T-helper 2 cell treated with Interferon-gamma antibody and Interleukin-4, amounts not matched to agents 5 μg/mL and 100 μg/mL, for 36 hours (primary cell): ENCODE measurements at places on chromosomes 6 and 20.
A peak's percentile ranks its signal among the peaks of the same experiment; 100 is the strongest.

GRCh38 chr6:139133262-139134063 is 1.4 kb upstream of the HECA start:
- no peak for DNase-seq

DNA sequence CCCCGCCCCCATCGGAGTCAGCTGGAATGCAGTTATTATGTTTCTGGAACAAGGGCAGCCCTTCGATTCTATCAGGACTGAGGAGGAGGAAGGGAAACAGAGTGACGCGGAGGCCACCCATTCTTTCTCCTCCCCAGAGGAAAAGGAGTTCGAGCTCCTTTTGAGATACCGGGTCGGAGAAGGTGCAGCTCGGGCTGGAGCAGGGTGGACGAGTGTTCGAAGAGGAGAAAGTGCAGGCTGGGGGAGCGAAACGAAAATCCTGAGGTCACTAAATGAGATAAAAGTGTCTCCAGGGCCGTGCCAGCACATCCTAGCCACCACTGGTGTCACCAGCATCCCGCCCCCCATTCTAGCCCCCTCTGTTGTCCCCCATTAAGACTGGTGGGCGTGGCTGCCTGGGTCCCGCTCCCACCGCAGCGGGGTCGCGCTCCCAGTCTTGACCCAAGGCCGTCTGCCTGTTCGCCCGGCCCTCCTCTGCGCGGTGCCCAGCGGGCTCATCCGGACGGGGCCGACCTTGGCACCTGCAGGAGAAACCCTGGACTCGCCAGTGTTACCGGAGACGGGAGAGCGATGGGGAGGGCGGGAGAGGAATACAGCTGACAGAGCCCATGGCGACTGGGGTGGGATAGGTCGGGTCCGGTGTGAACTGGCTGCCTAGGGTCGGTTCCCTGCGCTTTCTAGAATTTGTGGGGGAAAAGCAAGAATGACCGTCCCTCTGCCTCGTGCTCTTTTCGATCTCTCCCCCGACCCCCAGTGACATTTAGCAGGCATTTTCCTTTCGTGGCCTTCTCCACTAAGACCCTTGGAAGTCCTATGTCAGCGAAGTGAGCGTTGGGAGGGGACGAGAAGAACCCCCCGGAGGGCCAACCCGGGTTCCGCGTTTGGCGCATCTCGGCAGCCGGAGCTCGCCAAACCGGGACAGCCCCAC is 16.2 kb downstream of the FOXA2 start:
- DNase-seq, result no peak

GRCh38 chr6:4647414-4648365 is 128.5 kb upstream of the CDYL start:
- peak; percentile 19 for DNase-seq

DNA sequence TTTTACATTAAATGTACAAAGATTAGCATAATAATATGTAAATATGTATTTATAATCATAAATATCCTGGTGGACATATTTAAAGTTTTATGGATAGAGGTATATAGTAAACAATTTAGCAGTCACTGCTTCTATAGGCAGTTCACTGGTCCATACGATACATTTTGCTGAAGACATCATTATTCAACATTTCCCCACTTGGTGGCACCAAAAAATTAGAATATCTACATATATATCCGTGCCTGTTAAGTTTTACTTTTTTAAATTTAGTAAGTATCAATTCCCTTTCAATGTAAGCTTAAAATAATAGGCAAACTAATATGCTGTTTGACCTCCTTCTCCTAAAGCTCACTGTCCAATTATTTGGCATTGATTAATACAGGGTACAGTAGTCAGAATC is 64.2 kb downstream of the LMBRD1 start:
- DNase-seq, result no peak

GRCh38 chr6:166987930-166988329 is 11.3 kb upstream of the CEP43 start:
- DNase-seq, result no peak

GRCh38 chr20:35088231-35089145 is 4.1 kb downstream of the TRPC4AP start:
- no peak for DNase-seq

DNA sequence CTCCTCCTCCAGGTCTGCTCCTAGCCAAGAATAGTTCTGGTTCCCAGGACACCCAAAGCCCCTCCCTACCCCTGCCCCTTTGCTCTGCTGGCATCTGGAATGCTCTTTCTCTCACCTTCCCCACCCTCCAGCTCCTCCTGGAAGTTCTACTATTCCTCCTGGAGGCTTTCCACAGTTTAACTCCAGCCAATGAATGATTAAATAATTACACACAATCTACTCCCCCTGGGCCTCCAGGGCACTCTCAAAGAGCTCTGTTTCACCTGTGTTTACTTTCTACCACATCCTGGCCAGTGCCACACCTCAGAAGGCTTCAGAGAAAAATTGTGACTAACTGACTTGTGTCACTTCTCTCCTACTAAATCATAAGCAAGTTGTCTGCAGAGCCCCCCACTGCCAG is 36.2 kb downstream of the GCM1 start:
- no peak for DNase-seq

DNA sequence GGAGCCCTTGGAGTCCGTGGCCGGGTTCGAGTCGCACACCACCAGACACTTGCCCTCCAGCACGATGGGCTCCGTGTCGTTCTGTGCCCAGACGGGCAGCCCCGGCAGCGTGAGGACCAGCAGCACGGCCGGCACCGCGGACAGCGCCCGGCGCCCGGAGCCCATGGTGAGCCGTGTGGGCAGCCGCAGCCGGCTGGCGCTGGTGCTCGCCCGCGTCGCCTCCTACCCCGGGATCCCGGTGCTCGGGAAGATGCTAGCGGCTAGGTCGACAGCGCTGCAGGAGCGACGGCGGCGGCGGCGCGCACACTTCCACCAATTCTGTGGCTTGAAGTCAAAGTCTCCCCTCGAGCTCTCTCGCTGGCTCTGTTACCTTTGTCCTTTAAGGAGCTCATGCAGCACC is 1.3 kb downstream of the CBLN4 start:
- DNase-seq, result no peak

DNA sequence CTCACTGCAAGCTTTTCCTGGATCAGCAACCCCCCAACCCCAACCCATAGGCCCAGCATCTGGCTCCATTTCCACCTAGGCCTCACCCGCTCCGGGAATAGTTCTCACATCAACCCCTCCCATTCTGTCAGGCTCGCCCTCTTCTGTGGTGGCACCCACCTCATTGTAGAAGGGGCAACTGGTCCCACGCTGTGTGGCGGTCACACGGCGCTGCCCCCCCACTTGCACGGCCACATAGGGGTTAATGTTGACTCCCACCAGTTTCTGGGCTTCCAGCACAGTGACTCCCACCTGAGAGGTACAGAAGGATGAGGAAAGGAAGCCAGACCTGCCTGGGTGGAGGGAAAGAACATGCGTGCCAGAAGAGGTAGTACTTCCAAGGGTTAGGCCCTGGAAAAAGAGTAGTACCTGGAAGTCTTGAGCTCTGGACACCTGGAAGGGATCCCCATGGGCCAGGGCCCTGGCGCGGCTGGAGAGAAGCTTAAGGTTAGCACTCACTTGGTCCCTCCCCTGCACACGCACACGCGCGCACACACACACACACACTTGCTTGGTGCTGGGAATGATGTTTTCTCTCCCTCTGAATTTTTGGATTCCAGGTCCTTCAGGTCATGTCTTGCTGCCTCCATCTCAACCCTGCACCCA is 12.7 kb upstream of the SPAG4 start:
- no peak for DNase-seq

DNA sequence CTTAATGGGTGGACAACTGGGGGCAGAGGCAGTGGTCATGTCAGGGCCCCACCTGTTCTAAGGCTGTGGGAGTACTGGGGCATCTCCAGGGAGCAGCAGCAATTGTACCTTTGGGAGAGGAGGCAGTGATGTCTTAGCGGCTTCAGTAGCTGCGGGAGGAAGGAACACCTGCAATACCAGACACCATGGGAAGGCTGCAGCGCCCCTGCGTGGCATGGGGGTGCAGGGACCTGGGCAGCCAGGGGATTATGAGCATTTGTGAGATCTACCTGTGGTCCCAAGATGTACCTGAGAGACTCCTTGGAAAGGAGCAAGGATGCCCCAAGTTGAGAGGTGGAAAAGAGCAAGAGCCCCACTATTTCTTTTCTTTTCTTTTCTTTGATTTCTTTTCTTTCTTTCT is 112.1 kb upstream of the GPR6 start:
- no peak for DNase-seq

GRCh38 chr6:89146718-89147700 is 1.2 kb downstream of the PM20D2 start:
- no peak for DNase-seq

DNA sequence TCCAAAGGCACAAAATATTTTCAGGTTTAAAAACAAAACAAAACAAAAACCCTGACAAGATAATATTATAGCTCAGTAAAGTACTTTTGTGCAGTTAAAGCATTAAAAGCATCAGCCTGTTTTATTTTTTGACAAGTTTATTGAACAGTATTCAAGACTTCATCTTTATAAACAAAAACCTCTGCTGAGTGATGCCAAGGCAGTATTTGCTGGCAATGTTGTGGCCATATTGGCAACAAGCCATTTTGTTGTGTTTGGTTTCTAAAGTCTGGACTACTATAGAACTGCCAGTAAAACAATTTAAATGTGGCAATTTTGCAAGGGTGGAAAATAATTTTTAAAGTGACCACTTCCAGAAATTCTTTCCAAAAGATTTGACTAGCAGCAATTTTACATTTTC is 15.9 kb downstream of the CPNE1 start:
- no peak for DNase-seq

- no peak for DNase-seq
Measured at GRCh38 chr6:148304976-148305375, 37.7 kb upstream of the SASH1 start.

- no peak for DNase-seq
Measured at GRCh38 chr20:54557806-54558590, 82.6 kb downstream of the DOK5 start.

- DNase-seq, result no peak
Measured at GRCh38 chr6:42642794-42643193, 79.0 kb downstream of the UBR2 start.

DNA sequence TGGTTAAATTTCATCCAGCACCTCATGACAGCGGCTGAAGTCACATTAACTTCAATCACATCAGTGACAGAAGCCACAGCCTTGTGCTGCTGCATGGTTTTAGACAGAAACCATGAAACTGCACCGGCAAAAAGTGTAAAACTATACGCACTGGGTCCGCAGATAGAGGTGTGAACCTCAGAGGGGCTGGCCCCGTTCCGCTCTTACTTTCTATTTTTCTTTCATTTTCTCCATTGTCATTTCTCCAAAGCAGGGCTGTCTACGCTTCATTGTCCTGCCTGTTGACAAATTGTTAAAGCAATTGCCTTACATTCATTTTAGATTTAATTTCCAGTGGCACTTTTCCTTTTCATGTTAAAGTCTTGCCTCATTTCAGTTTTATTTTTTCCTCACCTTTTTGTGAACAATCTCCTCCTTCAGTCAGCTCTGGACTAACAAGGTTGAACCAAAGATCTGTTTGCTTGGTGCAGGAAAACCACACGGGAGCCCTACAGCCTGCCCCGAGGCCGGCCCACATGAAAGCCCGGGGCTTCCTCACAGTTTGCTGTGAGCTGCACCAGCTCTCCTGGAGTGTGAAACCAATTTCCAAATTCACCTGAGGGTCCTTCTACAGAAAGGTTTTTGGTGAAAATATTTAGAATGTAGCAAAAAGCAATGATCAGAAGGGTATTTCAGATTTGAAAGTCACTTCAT is 63.7 kb downstream of the PRR18 start:
- peak; percentile 29 for DNase-seq
